ENCODE measurements at places on chromosomes 12 and 14.

- DNase-seq: no peak
Observed at GRCh38 chr12:115261691-115262398, 577.9 kb upstream of the TBX3 start.

DNA sequence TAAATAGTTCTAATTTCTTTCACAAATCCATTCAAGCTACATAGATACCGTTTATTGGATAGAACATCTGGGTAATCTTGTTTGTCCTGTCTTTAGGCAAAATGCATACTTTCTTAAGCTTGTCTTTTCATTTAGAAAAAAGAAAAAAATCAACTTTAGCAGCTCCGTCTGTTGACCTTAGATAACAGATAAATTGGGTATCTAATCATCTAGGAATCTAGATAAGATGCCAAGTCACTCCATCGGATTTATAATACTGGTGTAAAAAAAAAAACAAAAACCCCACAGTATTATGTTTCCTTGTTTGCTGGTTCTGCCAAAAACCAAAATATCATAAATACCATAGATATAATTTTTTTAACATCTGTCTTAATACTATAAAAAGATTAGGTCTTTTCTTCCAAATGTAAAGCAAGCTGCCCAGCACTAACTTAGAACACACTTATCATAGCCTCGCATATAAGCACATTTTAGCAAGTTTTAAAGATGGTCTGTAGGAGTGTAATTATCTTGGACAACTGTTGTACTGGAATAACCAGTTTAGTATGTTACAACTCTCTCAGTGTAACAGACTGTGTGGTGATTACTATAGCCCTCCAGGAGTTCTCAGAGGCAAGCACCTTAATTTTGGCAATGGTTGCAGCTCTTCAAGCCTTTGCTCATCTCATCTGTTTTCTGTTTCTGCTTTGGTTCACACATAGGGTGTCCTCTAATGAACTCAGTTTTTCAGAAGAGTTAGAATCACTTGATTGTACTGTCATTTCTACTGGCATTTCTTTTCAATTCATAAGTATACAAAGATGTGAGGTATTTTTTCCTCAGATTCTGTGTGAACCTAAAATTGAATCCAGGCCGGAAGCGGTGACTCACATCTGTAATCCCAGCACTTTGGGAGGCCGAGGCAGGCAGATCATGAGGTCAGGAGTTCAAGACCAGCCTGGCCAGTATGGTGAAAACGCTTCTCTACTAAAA lies 83.1 kb downstream of the ANO6 start:
- no peak for DNase-seq

GRCh38 chr14:105885561-105886320 lies 359.4 kb downstream of the TMEM121 start:
- DNase-seq: no peak

- no peak for DNase-seq
Observed at GRCh38 chr12:132284071-132284826, 45.1 kb downstream of the GALNT9 start.

- no peak for DNase-seq
Observed at GRCh38 chr12:107610021-107610859, 75.4 kb upstream of the PWP1 start.

- DNase-seq: no peak
Observed at GRCh38 chr12:40145896-40146295, 40.0 kb upstream of the SLC2A13 start.

- no peak for DNase-seq
Observed at GRCh38 chr14:68639000-68639757, 153.7 kb downstream of the ZFP36L1 start.

- DNase-seq: no peak
Observed at GRCh38 chr12:125029761-125030358, 35.4 kb upstream of the AACS start.

DNA sequence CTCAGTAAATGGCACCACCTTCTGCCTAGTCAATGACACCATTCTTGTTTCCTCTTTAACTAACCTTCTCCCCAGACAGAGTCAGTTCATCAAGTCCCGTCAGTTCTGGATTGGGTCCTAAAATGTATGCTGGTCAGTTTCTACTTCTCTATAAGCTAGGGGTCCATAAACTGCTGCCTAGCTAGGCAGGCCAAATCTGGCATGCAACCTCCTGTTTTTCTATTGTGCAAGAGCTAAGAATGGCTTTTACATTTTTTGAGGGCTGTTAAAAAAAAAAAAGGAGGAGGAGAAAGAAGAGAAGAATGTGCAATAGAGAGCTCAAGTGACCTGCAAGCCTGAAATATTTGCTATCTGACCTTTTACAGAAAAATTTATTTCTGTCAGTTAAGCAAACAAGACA lies 6.4 kb upstream of the TMED10 start:
- DNase-seq: no peak

GRCh38 chr12:29148596-29148910 lies 525 bp upstream of the FAR2 start:
- DNase-seq: no peak

GRCh38 chr12:92871116-92871515 lies 58.0 kb downstream of the EEA1 start:
- DNase-seq: no peak

DNA sequence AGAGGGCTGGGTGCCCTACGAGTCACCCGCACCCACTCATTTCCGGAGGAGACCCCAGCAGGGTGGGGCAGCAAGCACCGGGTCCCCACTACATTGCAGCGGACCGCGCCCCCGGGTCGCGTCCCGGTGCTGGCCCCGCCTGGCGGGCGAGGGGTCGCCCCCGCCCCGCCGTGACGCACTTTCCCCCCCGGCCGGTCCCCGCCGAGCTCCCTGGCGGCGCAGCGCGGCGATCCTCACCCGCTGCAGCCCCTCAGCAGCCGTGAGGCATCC lies 106.1 kb downstream of the PRICKLE1 start:
- DNase-seq: no peak

DNA sequence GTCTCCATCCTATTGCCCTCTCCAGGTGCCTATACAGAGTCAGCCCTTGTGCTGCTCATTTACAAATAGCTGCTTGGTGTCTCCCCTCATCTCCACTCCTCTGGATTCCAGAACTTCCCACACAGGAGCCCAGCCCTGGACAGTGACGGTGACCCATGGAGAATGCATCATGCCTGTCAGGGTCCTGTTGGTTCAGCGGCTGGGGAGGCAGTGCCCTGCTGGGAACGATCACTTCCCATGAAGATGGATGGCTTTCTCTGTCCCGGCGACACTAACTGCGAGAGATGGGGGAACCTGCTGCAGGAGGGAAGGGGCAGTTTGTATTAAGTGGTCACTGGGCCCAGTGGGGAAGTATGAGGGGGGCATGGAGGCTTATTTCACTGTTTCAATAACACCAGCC lies 395.0 kb upstream of the TBX3 start:
- DNase-seq: no peak

GRCh38 chr14:84401631-84402030 lies 1128.3 kb upstream of the FLRT2 start:
- DNase-seq: no peak

DNA sequence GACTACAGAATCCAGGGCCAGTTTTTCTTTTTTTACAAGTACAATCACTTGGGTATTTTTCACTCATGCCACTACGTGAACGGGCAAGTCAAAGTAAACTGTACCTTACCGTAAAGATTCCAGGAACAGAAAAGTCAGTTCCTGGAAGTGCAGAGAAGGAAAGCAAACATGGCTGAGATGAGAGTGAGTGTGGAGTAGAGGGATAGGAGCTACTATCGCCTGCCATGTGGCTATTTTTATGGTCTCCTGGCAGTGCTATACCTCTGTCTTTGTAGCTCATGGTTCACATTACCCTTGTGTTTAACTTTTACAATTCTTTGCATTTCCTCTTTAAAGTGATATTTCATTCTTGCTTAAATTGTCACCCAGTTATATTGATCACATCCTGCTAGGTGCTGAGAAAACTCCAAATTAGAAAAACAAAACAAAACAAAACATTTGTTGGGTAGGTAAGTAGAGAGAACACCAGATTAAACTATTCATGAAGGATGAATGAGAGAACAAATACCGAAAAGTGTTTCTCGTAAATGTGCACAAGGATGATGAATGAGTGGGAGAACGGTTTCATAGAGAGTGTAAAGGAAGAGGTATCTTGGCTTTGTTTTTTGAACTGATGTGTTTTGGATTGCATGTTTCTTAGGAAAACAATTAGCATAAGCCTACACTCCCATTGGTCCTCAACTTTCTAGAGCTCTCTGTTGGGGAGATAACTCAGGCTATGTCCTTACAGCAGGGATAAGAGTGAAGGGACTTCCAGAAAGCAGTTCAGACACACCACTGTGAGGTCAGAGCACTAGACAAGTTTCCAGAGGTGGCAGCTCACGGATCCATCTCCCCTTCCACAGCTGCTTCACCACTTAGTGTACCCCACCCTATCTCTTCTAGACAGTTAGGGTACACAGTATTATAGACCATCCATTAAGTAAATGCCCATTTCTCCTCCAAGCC lies 163.7 kb downstream of the IPO8 start:
- DNase-seq: no peak

GRCh38 chr14:33676135-33676566 lies 274.7 kb downstream of the EGLN3 start:
- DNase-seq: no peak

DNA sequence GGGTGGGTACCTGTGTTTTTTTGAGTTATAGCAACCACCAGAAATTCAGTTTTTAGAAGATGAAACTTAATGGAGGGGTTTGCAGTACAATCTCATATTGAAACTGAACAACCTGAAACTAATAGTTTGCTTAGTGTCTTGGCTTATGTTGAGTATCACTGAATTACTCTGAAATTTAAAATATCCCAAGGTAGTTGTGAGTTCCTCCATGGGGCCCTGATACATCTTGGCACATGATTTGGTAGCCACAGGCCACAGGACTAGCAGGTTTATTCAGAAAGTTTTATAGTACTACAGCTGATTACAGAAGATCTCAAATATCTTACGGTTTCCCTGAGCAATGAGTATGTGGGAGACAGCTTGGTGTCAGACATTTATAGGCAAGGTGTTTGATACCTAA lies 10.4 kb downstream of the PTGES3 start:
- DNase-seq: no peak

DNA sequence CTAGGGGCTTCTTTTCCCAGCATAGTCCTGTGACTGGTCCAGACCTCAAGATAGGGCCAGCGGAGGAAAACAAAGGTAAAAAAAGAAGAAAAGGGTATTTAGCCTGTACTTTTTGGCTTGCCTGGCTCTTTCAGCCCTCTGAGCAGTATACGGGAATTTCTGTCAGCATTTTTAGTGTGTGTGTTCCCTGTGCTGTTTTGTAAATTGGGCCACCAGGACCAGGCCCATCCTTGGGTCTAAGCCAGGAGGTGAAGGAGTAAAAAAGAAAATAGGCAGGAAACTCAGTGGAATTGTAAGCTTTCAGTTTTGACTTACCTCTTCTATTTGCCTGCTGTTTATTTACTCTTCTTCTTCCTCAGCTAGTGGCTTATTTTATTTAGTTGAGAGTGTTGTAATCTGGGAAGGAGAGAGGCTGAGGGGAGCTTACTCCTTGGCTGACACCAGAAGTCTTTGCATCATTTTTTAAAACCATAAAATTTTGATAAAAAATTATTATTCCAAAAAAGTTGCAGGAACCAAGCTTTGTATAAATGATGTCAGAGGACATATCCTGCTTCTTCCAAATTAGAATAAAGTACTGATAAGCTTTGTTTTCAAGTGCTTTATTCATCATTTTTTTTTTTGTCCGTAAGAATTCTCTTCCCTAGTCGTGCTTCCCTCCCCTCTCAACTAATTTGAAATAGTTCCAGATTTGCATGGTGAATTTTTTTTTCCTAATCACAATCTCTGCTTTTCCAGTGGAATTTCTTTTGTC lies 63.7 kb downstream of the DIP2B start:
- no peak for DNase-seq

DNA sequence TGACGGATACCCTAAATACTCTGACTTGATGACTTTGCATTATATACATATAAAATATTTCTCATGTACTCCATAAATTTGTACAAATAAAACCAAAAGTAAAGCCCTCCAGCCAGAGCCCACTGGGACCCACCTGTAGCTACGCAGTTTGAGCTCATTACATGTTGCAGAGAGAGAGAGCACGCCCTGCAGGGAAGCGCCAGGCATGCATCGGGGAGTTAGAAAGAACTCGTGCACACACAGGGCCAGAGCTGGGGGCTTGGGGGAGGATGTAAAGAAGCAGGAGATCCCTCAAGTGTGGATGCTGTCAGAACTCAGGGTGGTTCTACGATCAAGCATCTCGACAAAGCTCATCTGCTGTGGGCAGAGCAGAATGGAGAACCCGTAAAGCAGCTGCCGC lies 178.5 kb upstream of the RTL1 start:
- no peak for DNase-seq

- no peak for DNase-seq
Observed at GRCh38 chr14:30389134-30389876, 169.7 kb upstream of the G2E3 start.

- DNase-seq: no peak
Observed at GRCh38 chr12:24574538-24574937, 374.4 kb downstream of the BCAT1 start.

DNA sequence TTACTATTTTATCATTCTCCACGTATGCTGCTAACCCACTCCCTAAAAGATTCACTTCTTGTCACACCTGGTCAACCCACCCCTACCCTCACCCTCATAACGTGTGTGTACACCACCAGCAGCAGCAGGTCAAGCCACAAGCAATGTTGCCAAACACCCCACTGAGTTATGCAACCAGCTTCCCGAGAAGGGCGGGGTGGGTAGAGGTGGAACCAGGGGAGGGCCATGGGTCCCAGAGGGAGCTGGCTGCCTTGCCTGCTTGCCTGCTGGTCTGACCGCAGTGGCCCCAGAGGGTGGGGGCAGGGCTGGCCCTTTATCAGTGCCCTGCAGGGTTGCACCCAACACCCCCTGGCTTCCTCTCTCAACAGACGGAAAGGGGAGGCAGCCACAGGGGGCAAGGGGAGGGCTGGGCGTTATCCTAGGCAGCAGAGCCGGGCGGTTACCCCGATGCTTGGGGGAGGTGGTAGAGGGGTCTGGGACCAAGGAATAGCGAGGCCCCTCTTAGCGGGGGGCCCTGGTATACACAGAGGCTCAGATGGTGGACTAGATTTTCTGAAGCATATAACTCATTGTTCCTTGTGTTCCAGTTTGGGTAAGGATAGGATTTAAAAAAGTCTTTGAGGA lies 3.5 kb upstream of the NFE2 start:
- DNase-seq: peak; percentile 11

- DNase-seq: no peak
Observed at GRCh38 chr14:100586403-100587085, 673 bp downstream of the BEGAIN start.
